Stimulated activated CD8-positive, alpha-beta memory T cell treated with anti-CD3 and anti-CD28 coated beads, Interleukin-2, amount 100 ng/mL, for 1 hour (primary cell): ENCODE measurements at places on chromosomes 4 and X.

- DNase-seq = no peak
These were observed 2.9 kb upstream of the CYBB start for GRCh38 chrX:37776987-37777325.

DNA sequence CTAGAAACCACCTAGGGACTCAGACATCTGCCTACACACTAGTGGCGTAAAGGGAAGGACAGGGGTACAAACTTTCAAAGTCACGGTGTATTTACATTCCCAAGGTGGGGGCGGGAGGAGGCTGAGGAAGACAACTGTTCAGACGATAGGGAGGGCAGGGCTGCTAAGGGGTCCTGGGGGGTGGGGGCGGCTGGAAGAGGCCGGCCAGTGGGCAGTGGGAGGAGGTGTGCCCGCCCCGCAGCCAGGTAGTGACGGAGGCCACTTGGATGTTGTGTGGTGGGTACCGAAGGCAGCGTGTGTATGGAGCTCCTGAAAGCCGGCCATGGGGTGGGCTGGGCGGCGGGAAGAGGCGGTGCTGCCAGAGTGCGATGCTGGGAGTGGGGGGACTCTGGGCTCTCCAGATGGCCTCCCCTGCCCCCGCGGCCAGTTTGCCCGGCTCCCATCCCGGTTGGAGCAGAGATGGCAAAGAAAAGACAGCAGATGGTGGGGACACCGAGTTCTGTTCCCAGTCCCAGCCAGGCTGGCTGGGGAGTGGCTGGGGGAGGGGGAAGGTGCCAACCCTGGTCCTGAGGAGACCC lies 24.2 kb downstream of the L1CAM start:
- DNase-seq = no peak

DNA sequence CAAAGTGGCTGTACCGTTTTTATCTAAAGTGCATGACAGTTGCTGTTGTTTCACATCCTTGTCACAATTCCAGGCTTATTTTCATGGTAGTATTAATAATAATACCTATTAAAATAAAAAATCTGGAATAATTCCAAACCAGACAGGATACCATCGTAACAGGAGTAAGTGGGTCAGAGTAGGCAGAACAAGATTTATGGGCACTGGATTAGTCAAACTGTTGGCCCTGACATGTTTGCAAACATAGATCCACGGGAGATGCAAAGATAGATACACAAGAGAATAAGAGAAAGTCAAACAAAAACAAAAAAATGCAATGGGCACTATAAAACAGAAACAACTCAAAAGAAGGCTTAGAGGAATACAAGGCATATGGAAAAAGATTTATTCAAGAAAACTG lies 449.5 kb upstream of the HS3ST1 start:
- DNase-seq = no peak

GRCh38 chr4:5933116-5933515 lies 40.2 kb upstream of the CRMP1 start:
- no peak for DNase-seq

- DNase-seq = no peak
These were observed 7.7 kb downstream of the GEMIN8 start for GRCh38 chrX:14022019-14022418.

DNA sequence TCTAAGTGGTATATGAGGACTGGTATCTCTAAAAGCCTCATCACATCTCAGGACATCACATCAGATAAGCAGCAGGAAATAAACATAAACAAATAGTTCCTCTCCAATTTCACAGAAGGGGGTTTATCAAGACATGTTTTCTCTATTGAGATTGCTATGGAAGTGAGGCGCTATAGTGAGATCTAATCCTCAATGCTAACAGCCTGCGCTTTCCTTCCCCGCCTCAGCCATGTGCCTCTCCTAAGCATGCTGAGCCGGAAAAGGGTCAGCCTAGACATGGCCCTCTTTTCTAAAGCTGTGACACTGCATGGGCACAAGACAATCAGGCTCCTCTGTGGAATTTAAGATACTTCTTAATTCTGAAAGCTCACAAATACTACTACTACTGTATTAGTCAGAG lies 286.1 kb downstream of the INPP4B start:
- no peak for DNase-seq

GRCh38 chrX:39936886-39937770 lies 160.6 kb downstream of the BCOR start:
- no peak for DNase-seq

DNA sequence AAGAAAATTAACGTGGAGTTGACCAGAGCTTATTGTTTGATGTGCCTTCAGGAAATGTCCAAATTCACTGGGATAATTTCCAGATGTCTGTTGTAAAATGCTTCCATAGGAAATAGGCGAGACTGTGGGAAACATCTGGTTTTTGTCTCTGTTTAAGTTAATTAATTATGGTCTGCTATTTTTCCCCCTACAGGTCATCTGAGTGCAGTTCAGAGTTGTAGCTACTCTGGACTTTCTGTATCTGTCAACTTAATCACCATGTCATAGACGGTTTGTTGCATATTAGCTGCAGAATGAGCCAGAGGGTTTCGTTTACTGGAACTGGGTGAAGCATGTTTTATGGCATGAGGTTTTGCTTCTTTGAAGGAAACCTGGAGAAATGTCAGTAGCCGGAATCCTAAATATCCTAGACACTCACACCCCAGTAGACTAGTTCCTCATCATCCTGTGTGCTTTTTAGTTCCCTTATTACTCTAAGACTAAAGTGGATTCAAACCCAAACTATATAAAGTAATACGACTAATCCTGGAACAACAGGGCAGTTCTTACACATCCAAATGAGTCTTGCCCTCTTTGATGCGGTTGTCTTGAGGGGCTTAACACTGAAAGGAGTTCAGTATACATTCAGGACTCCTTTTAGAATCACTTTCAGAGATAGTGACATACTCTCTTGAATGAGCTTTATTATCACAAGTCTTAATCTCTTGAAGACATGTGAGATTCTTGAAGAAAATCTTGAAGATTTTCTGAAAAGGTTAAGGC lies 62.5 kb downstream of the PPEF1 start:
- no peak for DNase-seq

DNA sequence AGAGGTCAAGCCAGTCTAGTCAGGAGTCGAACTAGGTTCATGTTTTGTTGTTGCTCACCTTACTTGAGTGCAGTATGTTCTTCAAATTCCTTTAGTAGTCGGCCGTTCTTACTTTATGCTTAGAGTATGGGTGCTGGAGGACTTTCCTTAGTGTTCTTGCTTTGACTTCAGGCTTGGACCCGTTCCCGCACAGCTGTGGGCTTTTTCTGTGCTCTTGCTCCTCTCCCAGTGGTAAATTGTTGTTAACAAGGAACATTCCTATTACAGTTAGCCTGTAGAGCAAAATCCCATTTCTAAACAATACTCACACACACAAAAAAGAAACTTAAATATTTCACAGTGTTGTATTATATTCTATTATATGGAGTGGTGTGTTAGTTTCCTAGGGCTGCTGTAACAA lies 113.5 kb downstream of the RAP1GDS1 start:
- no peak for DNase-seq

GRCh38 chr4:2062808-2063524 lies 3.8 kb downstream of the NAT8L start:
- no peak for DNase-seq

DNA sequence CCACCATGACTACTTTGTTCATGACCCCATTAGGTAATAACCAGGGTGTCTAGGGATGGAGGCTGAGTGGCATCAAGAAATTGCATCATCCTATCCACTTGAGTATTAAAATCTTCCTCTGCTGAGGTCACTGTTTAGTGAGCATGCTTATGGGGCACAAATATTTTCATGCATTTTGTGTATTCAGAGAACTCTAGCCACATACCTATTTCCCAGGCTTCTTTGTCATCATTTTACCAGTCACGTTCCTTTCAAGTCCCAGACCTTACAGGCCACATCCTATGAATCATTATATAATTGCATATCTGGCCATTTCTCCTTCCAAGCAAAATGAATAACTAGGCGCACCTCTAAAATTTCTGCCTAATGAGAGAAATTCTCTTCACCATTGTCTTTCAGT lies 1882.9 kb upstream of the AGA start:
- no peak for DNase-seq

DNA sequence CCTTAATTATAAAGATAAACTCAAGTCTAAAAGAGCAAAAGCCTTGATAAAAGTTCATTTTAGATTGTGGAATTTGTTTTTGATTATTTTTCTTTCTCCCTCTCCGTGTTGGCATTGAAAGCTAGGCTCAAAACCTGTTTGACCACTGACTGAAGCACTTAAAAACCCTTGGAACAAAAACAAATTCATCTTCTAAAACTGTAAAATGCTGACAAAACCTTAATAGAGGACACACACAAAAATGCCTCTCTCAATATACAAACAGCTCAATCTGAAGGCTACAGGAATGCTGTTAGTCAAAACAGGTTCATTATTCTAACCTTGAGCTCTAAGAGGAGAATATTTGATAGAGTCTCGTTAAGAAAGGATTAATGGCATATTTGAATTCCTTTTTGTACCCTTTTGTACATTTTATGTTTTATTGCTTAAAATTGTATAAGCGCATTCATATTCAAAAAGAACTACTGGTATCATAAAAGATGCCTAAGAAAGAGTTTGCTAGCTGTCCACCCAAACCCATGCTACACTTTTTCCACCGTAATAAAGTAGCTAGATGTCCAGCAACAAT lies 74.3 kb upstream of the NAP1L5 start:
- no peak for DNase-seq

GRCh38 chr4:188299161-188299560 lies 159.9 kb downstream of the TRIML1 start:
- no peak for DNase-seq

GRCh38 chr4:3660086-3660927 lies 105.9 kb upstream of the ADRA2C start:
- DNase-seq = no peak

DNA sequence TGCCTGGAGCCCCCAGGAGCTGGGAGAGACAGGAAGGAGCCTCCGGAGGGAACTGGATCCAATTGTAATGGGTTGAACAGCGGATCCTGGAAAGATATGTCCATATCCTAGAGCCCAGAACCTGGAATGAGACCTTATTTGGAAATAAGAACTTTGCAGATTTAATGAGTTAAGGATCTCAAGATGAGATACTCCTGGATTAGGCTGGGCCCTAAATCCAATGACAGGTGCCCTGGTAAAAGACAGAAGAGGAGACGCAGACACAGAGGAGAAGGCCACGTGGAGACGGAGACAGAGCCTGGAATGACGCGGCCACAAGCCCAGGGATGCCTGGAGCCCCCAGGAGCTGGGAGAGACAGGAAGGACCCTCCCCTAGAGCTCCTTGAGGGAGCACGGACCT lies 34.1 kb downstream of the P2RY8 start:
- DNase-seq = no peak

- DNase-seq = no peak
These were observed 111.0 kb downstream of the PGRMC2 start for GRCh38 chr4:128176643-128177042.

GRCh38 chr4:158861281-158861680 lies 92.5 kb downstream of the FNIP2 start:
- DNase-seq = no peak

- DNase-seq = no peak
These were observed 441.0 kb upstream of the FRG1 start for GRCh38 chr4:189499696-189500095.

DNA sequence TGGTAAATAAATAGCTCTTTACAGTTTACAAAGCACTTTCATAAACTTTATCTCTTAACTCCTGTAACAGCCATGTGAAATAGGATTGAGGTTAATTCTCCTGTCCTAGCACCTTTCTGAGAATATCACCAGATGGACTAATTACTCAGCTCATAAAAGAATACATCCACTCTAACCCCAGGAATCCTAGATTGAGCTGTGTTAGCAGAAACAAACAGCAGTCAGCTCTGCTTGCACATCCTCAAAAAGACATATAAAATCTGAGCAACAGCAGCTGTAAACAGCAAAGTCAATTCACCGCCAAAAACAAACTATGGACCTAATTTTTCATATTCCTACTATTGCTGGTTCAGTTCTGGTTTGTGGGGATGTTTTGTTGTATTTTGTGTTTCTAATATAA lies 182.8 kb downstream of the QDPR start:
- no peak for DNase-seq

GRCh38 chr4:168059251-168059650 lies 33.1 kb upstream of the ANXA10 start:
- DNase-seq = no peak

DNA sequence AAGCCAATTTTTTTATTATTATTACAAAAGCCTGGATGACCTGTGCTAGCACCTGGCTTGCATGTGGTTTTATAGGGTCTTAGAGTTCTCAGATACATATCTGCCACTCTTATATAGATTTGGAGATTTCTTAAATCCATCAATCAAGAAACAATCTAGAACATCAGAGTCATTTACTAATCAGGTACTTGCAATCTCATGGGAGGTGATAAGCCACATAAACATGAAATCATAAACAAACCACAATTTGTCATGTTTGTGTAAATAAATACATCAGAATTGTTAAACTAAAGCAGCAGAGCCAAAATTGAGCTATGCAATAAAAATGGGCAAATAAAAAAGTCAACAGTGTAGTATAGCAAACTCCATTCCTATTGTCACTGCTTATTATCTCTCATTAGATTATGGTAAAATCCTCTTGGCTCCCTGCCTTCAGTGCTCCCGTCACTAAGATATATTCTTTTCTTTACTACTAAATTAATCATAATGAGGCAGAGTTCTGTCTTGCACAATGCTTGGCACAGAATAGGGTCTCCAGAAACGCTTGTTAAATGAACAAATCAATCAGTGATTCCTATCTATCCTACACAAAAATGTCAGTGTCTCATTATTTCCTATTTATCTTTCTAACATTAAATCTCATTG lies 108.7 kb upstream of the TTC29 start:
- DNase-seq = no peak

DNA sequence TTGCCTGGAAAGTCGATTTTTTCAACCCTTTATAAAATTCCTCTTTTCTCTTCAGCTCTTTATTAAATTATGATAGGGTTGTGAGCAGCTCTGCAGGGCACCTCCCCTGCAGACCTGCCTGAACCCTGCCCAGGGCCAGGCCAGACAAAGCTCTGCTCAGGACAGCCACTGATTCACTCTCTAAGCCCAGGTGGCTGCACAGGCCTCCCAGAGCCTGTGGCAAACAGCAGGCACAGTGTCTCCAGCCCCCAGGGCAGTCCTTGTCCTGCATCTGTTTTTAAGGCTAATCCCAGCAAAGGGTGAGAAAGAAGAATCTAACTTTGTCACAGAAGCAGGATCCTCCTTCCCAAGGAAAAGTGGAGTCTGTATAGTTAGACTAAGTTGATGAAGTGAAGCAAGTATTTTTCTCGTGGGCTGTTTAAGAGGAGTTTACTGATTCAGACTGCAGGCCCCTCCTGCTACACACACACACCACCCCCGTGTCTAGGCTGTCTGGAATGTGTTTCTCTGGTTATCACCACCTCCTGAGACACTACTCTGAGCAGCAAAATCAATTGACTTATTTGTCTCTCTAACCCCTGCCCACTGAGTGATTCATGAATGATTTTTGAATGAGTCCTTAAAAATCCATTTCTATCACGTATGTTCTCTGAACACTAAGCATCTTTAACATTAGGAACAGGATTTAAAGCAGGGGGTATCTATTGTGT lies 101.7 kb downstream of the CHIC2 start:
- no peak for DNase-seq
